Cortex of kidney (tissue), 1 donor: ENCODE measurements at places on chromosomes 2 and 18.

DNA sequence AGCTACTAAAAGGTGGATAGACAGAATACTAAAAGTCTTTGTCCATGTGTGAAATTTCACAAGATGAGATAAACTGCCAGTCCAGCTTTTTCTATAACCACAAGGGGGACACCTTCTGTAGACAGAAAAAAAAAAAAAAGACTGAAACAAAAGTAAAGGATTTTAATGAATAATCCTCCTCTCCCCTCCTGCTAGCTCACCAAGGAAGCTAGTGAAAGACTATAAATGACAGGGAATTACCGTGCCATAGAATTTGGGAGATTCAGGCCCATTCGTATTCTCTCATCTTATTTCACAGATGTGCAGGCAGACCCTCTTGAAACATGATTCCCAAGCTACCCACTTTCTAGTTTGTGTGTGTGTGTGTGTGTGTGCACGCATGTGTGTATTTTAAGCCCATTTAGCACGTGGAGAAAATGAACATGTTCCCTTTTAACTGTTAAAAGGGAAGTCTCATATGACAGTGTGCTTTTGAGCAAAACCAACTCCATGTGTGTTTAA is 36.3 kb upstream of the SLC8A1 start:
- no peak for DNase-seq

DNA sequence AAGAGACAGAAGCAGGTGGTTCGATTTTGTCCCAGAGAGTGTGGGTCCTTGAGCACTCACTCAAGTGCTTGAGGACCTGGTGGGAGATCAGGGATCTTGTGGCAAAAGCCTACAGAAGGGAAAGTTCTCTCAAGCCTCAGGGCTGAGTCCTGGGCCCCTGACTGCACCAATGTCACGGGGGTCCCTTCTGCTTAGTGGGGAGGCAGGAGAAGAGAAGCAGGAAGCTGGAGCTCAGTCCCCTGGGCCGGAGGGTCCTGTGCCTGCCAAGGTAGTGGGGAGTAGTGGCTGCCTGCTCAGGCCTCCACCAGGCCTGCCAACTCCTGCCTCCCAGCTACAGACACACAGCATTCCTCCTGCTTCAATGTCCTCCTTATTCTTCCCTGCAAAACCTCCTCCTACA is 11.7 kb downstream of the CAPN14 start:
- DNase-seq, result no peak

GRCh38 chr2:148754864-148755263 is 110.3 kb downstream of the EPC2 start:
- DNase-seq, result no peak

DNA sequence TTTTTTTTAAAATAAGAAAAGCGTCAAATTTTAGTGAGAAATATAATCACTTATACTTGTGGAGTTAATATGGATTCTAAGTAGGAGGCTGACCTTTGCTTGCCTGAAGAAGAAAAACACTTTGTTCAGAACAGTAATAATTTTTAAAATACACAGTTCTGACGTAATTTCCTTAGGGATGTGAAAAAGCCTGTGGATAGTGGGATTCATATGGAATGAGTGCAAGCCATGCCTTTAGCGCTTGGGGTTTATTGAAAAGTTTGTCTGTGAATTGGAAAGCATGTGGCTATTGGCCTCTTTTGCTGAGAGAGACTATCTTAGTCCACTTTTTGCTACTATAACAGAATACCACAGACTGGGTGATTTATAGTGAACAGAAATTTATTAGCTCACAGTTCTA is 151.3 kb downstream of the CCDC85A start:
- no peak for DNase-seq

DNA sequence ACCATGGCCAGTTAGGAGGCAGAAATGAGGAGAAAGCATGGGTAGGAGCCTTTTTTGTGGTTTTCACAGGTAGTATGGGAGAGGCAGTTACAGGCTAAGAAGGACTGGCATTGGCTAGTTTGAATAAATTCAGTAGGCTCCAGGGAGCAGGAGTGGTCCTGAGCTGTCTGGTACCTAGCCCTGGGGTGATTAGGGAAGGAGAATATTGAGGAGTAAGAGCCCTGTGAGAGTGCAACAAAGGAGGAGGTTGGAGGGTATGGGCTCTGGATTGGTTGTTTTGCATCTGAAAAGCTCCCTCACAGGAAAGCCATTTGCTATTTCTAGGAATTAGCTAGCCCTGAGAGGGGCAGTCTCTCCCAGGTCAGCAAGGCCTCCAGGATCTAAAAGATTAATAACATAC is 13.3 kb upstream of the TCF7L1 start:
- no peak for DNase-seq

GRCh38 chr2:156004459-156004858 is 328.1 kb downstream of the NR4A2 start:
- DNase-seq, result no peak

DNA sequence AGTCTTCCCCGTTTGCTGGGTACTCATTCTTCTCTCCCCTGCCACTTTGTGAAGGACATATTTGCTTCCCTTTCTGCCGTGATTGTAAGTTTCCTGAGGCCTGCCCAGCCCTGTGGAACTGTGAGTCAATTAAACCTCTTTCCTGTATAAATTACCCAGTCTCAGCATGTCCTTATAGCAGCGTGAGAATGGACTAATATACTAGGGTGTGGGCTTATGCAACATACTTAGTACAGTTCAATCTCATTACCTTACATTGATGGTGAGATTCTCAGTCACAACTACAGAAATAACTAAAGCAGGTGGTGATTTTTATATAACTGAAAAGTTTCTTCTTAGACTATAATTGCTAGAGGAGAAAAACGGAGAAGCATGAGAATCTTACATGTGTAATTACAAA is 237.9 kb upstream of the MMADHC start:
- no peak for DNase-seq

- DNase-seq, result no peak
Measured at GRCh38 chr2:50438259-50438658, 593.7 kb downstream of the NRXN1 start.

- DNase-seq, result no peak
Measured at GRCh38 chr2:144943986-144944385, 424.1 kb upstream of the ZEB2 start.

- DNase-seq, result no peak
Measured at GRCh38 chr2:209682646-209683045, 89.0 kb upstream of the UNC80 start.

DNA sequence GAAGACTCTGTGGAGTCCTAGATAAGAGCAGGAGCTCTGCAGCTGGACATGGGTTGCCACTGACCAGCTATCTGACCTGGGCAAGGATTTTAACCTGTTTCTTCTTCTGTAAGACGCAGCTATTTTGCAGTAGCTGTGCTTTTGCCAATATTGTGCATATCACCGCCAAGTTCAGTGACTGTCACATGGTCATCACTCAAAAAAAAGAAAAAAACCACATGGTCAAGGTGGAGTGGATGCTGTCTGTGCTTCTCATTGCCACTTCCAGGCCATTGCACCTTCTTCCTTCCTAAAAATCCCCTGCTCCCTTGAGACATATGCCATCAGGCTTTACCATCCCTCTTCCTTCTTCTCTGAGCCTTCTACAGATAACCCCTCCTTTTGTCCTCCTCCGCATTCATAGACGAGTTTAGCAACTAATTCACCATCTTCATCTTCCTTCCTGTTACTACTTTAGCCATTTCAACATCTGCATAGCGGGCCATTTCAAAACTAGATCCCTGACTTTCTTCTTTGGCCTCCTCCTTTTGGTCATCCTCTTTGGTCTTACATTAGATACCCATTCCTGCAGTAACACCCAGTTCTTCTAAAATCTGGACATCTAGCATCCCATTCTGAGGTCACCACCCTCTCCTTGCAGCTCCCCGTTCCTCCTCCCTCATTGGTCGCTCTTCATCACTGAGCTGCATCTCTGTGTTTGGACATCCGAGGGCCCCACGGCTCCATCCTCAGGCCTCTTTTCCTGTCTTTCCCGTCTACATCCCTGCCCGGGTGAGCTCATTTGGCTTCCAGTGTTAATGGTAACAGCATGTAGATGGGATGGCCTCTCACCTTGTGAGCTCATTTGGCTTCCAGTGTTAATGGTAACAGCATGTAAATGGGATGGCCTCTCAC is 17.8 kb downstream of the RNF144A start:
- DNase-seq, result no peak

GRCh38 chr18:69528435-69528834 is 127.7 kb downstream of the DOK6 start:
- DNase-seq, result no peak

GRCh38 chr2:131493199-131493968 is 1.2 kb upstream of the MZT2A start:
- no peak for DNase-seq

- DNase-seq, result no peak
Measured at GRCh38 chr2:20568501-20569463, 82.1 kb downstream of the HS1BP3 start.

GRCh38 chr18:73613706-73614340 is 533.8 kb downstream of the FBXO15 start:
- no peak for DNase-seq

DNA sequence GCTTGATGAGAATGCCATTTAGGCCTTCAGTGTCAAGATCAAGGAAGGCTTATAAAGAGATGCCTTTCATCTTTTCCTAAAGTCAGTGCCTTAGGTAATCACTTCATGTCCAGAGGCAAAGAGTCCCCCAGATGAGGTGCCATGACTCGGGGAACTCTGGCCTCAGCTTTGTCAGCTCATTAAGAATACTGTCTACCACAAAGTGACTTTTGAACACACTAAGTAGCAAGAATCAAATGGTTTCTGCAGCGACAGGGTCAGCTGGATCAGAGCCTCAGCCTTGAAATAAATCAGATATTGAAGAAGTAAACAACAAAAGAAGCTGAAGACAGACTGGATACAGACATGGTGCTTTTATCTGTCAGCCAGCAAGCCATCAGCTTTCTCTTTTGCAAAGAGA is 120.1 kb upstream of the SLC39A10 start:
- DNase-seq, result no peak

DNA sequence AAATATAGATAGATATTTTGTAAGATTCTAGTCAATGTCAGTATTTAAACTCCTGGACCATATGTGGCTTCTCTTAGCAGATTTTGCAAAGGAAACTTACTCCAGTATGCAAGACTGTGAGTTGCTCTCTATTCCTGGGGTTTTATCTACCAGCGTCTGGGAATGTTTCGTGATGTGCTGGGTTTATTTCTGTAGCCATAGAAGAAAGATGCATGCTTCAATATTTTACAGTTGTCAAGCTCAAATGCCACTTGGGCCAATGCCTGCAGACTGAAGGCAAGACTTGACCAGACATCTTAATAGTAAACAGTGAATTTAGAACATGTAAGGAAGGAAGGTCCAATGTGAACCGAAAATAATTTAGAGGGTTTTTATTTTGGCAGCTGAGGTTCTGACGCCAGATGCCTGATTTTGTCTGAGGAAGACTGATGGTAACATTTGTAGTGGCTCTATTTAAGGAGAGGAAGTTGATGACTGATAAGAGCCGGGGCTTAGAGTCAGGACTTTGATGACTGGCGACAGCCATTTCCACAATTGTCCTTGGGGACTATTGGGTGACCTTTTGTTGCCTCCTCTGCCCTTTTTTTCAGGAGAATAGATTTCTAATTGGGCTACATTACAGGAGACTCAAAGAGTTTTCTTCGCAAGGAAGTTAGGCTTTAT is 154.3 kb downstream of the RAPGEF4 start:
- DNase-seq, result no peak

GRCh38 chr2:99152199-99152895 is 2.4 kb downstream of the TSGA10 start:
- DNase-seq, result no peak

DNA sequence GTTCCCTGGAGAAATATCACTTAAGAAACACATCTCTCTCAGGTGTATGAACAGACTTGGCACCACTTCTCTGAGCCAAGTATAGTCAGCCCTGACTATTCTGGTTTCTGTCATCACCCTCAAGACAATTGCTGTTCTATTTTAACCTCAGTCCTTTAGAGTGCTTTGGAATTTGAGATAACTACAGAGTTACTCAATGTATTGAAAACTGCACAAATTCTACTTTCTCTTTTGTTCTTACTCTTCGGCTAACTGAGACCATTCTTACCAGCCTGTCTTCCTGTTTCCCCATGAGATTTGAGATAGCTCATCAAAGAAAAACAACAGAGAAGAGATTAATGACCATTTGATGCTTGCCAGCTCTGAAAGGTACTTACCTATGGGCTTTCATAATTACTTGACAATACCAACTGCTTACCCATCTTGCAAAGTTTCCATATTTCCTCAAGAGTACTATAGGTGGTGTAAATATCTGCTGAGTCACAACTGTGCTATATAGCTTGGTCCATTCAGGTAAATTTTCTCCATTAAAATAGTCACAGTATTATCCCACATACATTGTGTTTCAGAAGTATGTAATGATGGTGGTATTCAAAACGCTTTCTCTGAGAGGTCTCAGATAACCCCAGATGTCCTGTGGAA is 467.5 kb upstream of the CHST9 start:
- DNase-seq, result no peak
